Effector memory CD4-positive, alpha-beta T cell (primary cell): ENCODE measurements at places on chromosomes 7 and 10.

DNA sequence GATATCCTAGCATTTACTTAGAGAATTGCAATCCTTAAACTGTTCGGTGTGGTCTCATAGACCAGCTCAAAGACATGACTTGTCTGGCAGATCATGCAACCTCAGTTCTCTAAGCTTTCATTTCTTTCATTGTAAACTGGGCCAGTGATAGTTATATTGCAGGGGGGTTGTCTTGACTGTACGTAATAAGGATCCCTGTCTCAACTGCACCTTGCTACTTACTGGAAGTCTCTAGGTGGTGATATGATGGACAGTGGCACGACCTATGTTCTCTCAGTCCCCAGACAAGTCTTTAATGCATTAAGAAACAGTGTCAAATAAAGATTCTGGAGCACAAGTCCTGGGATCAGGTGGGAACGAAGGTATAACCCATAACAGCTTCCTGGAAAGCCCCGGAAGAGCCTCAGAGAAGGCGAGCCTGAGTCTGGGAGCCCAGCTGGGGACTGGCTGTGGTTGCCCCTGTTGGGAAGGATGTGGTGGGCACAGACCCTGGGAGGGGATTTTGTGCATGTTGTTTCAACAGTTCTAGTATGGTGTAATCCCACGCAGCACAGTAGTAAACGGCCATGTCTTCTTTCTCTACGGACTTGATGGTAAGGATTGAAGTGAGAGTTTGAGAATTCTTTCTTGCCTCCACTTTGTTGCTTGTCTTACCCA lies 26.0 kb upstream of the TARP start:
- H3K27ac ChIP-seq, result no peak overlapping the region
- no peak overlapping the region for H3K4me3 ChIP-seq
- no peaks in the 10 kb centered on the region for H3K4me1 ChIP-seq
- no peaks in the 10 kb centered on the region for H3K36me3 ChIP-seq
- no peak for DNase-seq
- H3K27me3 ChIP-seq, result no peaks in the 10 kb centered on the region

DNA sequence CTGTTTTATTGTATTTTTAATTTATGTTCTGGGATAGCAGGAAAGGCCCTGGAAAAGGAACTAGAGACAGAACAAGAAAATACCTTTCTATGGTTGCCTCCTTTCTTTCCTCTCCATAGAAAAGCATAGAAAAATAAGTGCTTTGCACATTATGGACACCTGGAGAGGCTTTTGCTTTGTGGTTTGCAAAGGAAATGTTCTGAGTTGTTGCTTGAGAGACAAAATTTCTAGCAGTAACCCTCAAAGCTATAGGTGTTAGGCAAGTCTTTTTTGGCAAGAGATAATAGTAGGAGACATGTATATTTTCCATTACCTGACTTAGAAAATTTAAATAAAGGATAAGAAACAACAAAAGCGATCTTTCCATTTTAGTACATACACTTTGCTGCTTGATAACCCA lies 378.6 kb upstream of the PRKCQ start:
- no peaks in the 10 kb centered on the region for H3K27me3 ChIP-seq
- no peak for DNase-seq
- no peaks in the 10 kb centered on the region for H3K36me3 ChIP-seq
- peaks cover 7% of the 10 kb centered on the region for H3K4me1 ChIP-seq
- H3K4me3 ChIP-seq, result no peak overlapping the region
- H3K27ac ChIP-seq, result no peak overlapping the region

DNA sequence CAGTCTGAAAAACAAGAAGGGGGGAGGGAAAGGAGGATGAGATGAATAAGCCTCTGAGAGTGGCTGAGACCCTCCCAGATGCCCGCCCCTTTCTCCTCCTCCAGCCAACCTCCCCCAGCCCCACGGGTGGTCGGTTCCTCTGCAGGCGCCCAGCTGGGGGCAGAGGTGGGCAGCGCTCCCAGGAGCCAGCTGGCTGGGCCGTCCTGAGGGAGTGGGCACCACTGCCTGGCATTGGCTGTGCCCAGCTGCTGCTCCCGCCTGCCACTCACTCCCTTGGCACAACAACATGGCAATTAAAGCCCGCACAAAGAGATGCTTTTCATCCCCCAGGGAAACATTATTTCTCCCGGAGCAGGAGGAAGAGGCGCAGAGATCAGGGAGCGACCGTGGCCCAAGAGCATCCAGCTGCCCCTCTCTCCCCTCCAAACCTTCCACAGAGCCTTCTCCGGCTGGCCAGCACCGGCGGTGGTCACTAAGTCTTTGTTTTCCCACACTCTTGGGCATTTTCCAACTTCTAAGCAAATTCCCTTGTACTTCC lies 107.2 kb downstream of the SPDYE5 start:
- no peaks in the 10 kb centered on the region for H3K27me3 ChIP-seq

DNA sequence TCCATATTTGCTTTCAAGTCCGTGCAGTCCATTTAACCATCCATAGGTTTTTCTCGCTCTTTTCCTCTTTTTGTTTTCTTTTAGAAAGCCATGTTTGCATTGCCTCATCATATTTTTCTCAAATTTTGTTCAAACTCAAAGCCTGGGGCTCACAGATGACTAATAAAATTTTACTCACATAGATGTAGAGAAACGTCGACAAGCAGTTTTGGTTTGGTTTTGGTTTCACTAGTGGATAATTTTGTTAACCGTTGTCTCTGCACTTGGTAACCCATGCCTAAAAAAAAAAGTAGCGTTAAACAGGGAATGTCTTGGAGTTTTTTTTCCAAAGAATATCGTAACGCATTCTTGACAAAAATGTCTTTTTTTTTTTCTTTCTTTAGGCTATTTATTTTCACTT lies 344.2 kb upstream of the GALNT17 start:
- peak overlapping the region; percentile 1 for H3K4me3 ChIP-seq
- H3K4me1 ChIP-seq, result peaks cover 18% of the 10 kb centered on the region
- H3K27me3 ChIP-seq, result no peaks in the 10 kb centered on the region
- H3K27ac ChIP-seq, result peak overlapping the region; percentile 75

DNA sequence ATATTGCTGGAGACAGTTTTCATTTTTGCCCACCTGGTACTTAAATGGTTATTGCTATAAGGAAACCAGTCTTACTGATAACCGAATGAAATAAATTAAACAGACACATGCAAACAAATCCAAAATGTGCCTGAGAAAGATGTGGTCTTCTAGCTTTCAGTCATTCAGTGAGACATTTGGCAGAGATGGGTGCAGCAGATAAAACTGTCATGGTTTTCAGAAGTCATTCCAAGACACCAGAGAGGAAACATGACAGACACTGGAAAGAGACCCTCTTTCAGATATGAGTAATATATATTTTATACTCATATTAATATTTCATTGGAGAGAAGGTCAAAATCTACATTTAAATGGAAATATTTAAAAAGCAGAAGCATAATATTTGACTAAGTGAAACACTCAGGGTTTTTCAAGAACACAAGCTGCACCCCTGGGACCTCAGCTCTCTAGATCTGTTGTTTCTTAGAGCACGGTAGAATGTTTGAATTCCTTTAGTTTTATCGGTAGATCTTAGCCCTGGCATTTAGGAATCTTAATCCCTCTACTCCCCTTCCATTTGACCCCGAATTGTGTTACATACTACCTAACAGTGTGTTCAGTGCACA lies 246.1 kb downstream of the AUTS2 start:
- H3K27me3 ChIP-seq, result no peaks in the 10 kb centered on the region
- no peaks in the 10 kb centered on the region for H3K36me3 ChIP-seq
- H3K27ac ChIP-seq, result no peak overlapping the region
